Ovary (tissue), 10 donors: ENCODE measurements at places on chromosomes 12 and 14.

DNA sequence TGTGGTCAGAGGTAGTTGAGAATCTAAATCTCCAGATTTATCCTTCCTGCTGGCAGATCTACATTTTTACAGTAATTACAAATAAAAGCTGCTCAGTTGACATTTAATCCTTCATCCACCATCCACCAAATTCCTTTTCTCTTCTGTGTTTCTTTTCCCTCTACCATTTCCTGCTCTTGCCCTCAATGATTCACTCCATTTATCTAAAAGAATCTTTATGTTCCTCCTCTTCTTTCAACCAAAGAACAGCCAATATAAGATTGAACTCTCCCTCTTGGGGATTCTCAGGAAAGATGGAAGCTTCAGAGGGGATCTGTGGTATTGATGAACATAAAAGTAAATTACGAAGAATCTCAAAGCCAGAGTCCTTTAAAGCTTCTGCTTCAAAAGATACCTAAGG is 4.4 kb downstream of the MAP4K5 start:
- DNase-seq, result no peak

- no peak for DNase-seq
These were observed 669 bp upstream of the KCNK13 start for GRCh38 chr14:90060965-90061684.

GRCh38 chr12:42332301-42333285 is 6.6 kb downstream of the PPHLN1 start:
- no peak for DNase-seq

DNA sequence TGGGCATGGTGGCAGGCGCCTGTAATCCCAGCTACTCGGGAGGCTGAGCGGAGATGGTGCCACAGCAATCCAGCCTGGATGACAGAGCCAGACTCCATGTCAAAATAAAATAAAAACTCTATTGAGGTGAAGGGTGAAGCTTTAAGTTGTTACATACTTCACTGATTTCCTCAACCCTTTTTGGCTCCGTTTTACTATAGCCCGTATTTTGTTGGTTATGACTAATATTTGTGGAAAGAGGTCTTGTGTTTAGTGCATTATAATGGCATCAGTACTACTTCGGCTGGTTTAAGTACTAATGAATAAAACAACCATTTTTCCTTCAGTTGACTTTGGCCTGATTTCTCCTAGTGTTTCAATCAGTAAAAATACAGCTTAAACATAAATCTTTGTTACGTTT is 27.0 kb upstream of the SLC2A14 start:
- no peak for DNase-seq

- no peak for DNase-seq
These were observed 12.2 kb downstream of the CCDC175 start for GRCh38 chr14:59564366-59564765.

DNA sequence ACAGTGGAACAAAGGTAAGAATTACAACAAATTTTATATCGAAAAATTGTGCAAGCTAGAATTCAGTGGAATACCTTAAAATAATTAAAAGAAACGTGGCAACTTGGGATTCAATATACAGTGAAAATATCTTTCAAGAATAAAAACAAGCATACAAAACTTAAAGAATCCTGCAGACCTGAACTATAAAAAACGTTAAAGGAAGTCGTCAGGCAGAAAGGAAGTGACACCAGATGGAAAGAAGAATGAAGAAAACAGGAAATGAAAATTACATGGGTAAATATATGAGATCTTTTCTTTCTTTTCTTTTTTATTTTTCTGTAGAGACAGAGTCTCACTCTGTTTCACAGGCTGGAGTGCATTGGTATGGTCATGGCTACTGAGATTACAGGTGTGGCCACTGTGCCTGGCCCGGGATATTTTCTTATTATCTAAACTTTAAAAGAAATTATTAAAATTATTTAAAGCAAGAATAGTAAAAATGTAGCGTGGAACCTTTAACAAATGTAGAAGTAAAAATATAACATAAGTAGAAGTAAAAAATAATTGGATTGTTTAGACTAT is 4.7 kb downstream of the MGP start:
- DNase-seq, result no peak

- no peak for DNase-seq
These were observed 29.1 kb upstream of the GCH1 start for GRCh38 chr14:54931598-54932340.

DNA sequence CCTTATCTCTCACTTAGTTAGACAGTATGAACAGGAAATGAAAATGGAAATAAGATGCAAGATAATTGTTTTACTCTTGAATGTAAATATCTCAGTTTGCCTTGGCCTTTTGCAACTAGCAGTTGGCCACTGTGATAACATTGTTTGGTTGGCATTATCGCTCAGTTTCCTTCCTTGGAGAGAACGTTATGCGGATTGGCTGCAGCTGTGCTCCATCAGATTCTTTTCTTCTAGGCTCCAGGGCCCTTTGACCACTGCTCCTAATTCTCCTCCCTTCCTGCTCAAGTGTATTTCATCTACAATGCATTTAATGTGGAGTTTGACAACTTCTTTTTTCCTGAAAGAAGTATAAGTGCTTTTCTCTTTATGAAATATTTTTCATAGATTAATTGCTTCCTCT is 284.2 kb downstream of the ADAMTS20 start:
- DNase-seq, result no peak

DNA sequence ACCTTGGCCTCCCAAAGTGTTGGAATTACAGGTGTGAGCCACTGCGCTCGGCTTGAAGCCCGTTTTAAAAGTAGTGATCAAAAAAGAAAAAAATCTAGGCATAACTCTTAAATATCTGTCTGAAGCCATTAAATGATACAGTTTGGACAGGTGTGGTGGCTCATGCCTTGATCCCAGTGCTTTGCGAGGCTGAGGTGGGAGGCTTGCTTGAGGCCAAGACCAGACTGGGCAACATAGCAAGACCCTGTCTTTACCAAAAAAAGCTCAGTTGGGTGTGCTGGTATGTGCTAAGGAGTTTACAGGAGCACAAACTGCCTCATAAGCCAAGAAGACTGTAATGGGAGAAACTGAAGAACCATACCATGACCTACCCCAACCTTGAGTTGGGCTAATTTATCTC is 26.0 kb downstream of the SYNE2 start:
- DNase-seq, result no peak

GRCh38 chr14:64563696-64564095 is 13.9 kb downstream of the PPP1R36 start:
- DNase-seq, result no peak

DNA sequence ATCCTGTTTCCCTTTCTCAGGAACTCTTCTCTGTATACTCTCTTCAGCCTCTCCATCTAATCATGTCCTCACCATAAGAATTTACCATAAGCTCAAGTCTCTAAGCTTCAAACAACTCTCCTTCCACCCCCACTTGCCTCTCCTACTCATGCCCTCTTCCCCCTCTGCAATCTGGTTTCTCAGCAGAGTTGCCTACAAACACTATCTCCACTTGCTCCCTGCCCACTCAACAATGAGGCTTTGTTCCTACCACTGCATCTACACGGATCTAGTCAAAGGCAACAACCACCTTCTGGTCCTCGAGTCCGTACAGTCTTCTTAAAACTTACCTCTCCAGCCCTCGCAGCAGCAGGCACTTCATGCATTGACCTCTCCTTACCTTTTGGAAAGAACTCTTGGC is 17.2 kb upstream of the FBLN5 start:
- DNase-seq, result no peak

- no peak for DNase-seq
These were observed 63.8 kb downstream of the C12orf42 start for GRCh38 chr12:103431950-103432349.

DNA sequence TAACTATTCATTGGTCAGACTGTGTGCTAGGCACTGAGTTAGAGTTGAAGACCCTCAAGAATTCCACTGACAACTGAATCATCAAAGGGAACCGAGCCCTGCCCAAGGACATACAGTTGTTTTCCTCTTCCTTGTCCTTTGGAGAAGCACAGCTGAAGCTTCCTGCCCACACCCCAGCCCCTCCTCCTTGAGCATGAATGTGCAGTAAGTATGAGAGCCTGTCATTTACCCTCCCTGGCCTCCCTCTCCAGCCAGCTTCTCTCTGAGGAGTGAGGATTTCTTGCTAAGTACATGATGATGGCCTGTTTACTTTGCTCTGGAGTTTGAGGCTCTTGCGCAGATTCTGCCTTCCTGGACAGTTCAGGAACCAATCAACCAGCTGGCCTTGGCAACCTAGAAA is 235.2 kb downstream of the CACNA1C start:
- DNase-seq, result no peak

- DNase-seq, result no peak
These were observed 75.8 kb downstream of the PPP1R36 start for GRCh38 chr14:64625386-64626232.

- DNase-seq, result no peak
These were observed 239.7 kb downstream of the SNAPC1 start for GRCh38 chr14:62001963-62002362.

- DNase-seq, result no peak
These were observed 42.9 kb downstream of the TRIP11 start for GRCh38 chr14:91996948-91997371.

GRCh38 chr12:1373901-1374735 is 220.3 kb downstream of the FBXL14 start:
- no peak for DNase-seq

- no peak for DNase-seq
These were observed 14.5 kb upstream of the TESPA1 start for GRCh38 chr12:54998958-54999510.

- DNase-seq, result no peak
These were observed 36.4 kb upstream of the NCOR2 start for GRCh38 chr12:124603831-124604251.

- DNase-seq, result no peak
These were observed 308.7 kb downstream of the RPAP3 start for GRCh38 chr12:47396902-47397663.

DNA sequence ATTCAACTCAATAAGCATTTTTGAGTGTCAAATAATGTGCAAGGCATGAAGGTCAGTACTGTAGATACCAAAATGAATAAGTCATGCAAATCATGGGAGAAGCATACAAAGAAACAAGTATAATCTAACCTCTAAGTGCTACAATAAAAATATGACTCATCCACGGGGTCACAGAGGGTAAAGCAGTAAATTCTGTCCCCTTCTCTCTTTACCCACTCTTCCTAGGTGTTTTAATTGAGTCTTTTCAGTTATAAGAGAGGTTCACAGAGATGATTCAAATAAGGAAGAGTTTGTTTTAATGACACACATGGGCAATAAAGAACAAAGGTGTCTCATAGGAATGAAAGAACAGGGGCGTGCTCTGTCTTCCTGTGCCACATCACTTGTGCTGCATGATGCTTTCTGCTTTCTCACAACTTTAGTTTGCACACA is 71.5 kb upstream of the DAAM1 start:
- DNase-seq, result no peak

DNA sequence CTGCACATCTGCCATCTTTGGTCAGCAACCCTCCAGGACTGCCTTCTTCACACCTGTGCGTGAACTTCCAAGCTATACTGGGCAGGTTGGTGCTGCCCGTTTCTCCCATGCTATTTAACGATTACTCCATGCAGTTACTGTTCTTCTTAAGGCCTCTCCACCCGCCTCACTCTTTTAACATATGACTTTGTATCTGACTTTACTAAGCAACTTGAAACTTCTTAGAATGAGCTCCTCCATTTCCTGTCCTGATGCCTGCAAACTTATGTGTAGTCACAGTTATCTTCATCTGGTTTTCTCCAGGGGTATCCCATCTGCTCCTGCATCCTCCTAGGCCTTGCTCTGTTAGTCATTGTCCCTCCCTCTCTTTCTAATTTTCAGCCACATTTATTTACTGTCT is 35.7 kb downstream of the PRKCH start:
- no peak for DNase-seq

DNA sequence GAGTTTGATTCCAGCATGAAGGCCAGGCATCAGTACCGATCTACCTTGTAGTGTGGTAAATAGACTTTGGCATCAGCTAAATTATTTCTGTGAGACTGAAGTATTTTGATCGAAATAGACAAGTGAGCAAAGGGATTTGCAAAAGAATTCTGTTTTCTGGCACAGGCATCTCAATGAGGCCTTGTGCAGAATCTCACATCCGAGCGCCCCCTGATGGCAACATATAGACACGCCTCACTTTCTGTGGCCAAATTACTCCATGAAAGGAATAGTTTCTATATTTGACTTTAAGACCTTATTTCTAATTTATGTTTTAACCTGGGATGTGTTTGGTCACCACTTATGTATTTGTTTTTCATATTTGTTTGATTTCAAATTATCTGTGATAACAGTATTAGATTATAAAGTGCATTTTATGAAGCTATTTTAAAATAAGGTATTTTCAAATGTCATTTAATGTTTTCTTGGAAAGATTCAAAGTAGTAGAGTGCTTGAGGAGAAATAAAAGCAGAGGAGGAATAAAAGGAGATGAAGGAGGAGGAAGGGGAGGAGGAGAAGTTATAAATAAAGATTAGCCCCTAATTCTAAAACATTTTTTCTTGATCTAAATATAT is 731.9 kb downstream of the NRXN3 start:
- no peak for DNase-seq

- no peak for DNase-seq
These were observed 341.6 kb downstream of the VRK1 start for GRCh38 chr14:97138801-97139200.

DNA sequence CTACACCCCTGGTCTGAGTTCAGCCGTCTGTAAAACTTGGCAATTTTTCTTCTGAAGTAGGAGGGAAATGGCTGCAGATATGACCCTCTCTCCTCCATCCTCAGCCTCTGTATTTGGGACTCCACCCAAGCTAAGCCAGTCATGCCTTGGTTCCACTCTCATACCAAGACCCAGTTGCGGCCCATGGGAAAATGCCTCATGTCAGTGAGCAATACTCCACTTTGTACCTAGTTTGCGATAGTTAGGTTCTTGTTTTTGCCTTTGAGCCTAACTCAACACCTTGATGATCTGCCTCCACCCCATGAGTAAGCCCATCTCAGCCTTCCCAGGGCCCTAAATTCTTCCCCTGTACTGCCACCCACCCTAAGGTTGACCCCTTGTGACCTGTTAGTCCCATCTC is 143.4 kb downstream of the HMGA2 start:
- no peak for DNase-seq

DNA sequence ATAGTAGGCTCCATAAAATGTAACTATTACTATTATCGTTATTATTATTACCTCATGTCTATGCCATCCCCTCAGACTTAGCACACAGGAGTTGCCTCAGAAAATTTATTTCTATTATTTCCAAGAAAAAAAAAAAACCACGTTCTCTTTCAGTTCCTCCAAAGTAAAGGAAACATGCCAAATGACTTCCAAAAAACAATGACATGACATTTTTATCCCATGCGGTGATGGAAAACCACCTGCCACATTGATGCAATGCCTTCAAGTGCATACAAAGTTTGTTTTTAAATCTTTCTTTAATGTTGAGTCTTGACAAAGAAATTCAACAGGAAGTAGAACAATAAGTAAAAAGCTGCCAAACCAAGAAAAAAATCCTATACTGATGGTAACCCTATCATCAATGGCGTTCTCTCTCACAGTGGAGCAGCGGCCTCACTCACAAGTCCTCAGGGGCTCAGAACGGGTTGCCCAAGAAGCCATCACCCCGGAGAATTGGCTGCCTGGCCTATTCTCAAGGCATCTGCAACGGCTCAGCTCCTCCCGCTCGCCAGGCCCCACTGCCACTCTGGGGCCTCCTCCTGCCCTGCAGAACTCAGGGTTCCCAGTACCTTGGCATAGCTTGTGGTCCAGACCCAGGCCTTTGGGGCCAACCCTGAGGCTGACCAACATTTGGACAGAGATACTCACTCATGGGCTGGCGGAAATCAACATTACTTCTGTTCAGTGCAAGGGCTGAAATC is 51.9 kb downstream of the SERPINA3 start:
- DNase-seq, result no peak
